ENCODE measurements at places on chromosomes 1 and 21.

GRCh38 chr1:223041481-223041880 lies 101.6 kb downstream of the TLR5 start:
- DNase-seq: no peak

DNA sequence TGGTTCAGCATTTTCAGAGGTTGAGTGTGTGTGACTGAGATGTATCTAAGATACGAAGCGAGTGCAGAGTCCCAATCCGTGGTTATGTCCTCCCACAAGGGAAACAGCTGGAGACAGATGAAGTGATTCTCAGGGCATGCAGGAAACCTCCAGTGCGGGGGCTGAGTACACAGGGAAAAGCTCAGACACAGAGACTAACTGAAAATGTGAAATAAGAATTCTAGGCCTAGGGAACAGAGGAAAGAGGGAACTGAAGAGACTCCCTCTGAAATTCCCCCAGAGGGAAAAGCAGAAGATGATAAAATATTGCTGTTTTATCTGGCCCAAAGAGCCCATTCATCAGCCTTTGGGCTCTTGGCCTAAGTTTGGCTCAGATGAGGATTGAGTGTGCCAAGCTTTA lies 116.8 kb downstream of the LRRC53 start:
- DNase-seq: no peak

DNA sequence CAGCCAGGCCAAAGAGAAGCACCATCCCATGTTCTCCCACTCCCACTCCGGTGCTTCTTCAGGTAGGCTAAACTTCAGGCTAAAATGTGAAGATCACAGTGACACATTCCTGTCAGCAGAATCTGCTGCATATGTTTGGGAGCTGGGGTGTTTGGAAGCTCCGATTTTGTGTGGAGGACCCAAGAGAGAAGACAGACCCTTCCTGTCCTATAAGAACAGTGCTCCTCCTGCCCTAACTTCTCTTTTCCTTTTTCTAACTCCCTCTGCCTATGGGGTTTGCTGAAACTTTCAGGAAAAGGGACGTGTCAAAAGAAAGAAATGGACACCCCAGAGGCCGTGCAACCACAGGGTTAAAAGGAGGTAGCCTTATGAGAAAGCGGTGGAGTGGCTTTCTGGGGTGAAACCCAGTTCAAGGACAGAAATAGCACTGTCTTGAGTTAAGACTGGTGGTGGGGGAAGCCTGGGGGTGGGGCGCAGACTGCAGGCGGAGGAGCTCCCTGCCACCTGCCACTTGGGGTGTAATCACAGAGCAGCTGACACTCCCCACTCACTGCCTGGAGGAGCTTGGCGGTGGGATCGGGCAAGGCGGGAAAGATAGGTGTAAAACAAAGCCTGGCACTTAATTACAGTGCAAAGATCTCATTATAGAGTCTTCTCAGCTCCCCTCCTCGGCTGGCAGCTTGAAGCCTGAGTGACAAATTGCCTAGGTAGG lies 645 bp upstream of the TLR5 start:
- peak; percentile 11 for DNase-seq

- DNase-seq: peak; percentile 45
Measured at GRCh38 chr1:62271948-62272728, 47.1 kb downstream of the KANK4 start.

DNA sequence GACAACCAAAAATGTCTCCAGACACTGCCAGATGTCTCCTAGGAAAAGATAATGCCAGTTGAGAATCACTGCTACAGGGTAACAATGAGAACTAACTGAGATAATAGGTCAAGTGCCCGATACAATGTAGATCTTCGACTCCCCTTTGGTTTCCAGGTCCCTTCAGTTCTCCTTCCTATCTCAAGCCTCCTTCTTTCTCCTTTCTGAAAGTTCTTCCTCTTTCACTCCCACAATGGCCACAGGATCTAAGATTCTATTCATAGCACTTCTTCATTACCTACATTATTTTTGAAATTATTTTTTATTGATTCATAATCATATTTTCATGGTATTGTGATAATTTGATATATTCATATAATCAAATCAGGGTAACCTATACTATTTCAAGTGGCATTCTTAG lies 6.3 kb downstream of the PFDN2 start:
- no peak for DNase-seq

DNA sequence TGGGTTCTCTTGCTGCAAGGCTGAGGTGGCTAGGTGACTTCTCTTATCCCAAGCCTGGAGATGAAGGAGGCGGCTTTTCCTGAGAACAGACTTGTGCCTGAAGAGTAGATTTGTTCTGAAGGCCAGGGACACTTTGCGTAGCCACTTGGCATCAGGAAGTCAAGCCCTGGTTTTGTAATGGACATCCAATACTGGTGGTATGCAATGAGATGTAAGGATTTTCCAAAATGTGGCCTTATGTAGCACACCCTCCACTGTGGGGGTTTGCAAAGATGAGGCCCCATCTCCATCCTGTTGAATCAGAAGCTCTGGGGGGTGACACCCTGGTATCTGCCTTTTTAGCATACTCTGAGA lies 124.5 kb upstream of the IPO9 start:
- DNase-seq: no peak

DNA sequence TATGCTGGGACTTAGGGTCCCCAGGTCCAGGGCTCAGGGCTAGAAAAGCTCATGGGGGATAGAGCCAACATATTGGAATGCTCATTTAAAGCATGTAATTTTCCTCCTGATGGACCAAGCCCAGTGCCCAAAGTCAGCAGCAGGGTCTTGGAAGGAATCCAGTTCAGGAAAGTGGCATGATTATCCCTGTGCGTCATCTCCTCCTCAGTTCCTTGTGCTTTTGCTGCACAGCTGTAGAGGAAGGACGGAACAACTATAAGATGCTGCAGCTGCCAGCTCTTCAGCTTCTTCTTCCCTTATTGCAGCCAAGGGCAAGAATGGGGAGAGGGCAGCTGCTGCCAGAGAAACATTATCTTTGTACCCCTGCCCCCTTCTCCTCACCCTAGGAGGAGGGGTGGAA lies 58.4 kb downstream of the OVGP1 start:
- no peak for DNase-seq

DNA sequence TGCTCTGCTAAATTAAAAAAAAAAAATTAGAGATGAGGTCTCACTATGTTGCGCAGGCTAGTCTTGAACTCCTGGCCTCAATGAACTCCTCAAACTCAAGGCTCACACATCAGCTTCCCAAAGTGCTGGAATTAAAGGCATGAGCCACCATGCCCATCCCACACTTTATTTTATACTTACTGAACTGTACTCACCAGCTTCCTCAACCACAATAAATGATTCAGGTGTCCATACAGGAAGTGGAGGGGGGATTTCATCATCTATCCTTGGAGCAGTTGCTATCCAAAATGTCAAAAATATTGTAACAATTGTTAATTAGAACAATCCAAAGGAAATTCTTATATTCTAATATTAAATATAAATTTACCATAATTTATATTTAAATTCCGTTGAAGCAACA lies 22.4 kb upstream of the RSBN1 start:
- no peak for DNase-seq

DNA sequence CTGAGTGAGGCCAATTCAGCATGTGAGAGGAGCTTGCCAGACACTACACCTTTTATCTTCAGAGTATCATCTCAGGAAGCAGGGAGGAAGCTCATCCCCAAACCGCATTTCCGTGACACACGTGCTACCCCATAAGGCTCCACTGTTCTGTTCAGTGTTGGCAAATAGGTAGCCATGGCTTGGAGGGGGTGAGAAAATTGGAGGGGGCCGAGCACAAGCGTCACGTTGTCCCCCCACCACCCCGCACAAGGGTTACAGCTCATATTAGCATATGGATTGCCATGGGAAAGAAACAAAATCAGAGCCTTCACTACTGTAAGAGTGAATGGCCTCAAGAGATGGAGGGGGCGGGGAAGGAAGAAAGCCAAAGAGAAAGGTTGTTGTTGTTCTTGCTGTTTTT lies 46.7 kb downstream of the OLIG1 start:
- no peak for DNase-seq

DNA sequence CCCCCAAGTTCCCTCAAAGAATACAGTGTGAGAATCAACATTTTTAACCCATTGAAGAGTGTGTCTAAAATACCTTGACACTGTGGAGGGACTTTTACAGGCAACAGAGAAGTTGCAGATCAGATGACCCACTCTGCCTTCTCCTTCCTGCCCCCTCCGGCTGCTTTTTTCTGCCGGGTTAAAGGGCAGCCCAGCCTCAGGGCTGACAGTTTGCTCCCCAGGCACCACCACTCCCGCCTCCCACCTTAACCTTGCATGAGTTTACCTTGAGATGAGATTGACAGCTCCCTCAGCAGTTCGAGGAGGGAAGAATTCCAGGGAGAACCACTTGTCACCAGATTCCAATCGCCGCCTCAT lies 3.2 kb downstream of the MTHFR start:
- DNase-seq: no peak

GRCh38 chr1:89951766-89952604 lies 42.9 kb upstream of the ZNF326 start:
- DNase-seq: no peak

DNA sequence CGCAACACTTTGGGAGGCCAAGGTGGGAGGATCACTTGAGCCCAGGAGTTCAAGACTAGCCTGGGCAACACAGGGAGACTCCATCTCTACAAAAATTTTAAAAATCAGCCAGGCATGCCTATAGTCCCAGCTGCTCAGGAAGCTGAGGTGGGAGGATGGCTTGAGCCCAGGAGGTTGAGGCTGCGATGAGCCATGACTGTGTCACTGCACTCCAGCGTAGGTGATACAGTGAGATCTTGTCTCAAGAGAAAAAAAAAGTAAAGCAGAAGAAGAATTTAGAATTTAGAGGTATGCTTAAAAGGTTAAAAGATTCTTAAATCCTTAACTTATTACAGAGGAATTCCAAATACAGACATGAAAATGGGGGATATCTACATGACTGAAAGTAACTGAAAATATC lies 79.5 kb downstream of the SMYD3 start:
- no peak for DNase-seq

- no peak for DNase-seq
Measured at GRCh38 chr1:59384443-59384842, 87.5 kb downstream of the FGGY start.

- no peak for DNase-seq
Measured at GRCh38 chr1:155309423-155310021, 856 bp downstream of the FDPS start.

DNA sequence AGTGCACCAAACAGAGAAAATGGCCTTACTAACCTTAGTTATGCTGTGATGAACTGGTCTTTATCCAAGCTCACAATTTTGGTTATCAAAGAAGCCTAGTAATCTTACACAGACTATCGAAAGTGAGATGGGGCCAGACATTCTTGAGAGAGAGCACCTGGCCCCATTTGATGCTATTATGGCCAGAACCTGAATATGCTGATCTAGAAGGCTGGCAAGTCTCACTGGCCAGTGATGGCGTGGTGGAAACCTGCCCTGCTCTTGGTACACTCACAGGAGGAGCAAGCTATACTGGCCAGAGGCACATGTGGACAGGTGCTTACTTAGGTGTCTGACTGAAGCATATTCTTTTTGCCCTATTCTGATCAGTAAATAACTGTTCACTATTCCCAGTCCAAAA lies 357.8 kb upstream of the ZRANB2 start:
- DNase-seq: no peak

DNA sequence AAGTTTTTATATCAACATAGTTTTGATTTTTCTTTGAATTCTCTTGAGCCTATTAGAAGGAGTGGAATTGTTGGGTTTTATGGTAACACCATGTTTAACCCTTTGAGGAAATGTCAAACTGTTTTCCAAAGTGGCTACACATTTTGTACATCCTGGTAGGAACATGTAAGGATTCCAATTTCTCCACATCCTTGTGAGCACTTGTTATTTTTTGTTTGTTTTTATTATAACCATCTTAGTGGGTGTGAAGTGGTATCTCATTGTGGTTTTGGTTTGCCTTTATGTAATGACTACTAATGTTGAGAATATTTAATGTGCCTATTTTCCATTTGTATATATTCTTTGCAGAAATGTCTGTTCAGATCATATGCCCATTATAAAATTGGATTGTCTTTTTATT lies 120.5 kb downstream of the FGGY start:
- DNase-seq: no peak

DNA sequence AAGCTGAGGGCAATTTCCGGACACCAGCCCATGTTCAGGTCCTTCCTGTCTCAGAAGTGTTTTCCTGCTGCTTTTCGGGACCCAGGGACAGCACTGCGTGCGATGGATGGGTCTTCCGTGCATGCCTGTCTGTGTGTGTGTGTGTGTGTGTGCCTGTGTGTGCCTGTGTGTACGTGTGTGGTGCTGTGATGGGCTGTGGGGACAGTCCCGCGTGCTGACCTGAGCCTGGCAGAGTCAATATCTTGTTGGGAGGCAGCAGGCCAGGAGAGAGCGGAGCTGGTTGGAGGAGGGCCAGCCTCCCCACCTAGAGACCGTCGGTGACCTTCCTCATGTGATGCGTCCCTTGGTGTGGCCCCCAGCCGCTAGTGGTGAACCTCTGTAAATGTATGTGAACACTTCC lies 13.7 kb downstream of the SKI start:
- no peak for DNase-seq

- DNase-seq: no peak
Measured at GRCh38 chr1:88730132-88730675, 46.1 kb downstream of the PKN2 start.

- DNase-seq: no peak
Measured at GRCh38 chr1:32666901-32667566, 16.0 kb downstream of the RBBP4 start.

- no peak for DNase-seq
Measured at GRCh38 chr21:23718446-23719285, 1888.6 kb downstream of the MRPL39 start.

DNA sequence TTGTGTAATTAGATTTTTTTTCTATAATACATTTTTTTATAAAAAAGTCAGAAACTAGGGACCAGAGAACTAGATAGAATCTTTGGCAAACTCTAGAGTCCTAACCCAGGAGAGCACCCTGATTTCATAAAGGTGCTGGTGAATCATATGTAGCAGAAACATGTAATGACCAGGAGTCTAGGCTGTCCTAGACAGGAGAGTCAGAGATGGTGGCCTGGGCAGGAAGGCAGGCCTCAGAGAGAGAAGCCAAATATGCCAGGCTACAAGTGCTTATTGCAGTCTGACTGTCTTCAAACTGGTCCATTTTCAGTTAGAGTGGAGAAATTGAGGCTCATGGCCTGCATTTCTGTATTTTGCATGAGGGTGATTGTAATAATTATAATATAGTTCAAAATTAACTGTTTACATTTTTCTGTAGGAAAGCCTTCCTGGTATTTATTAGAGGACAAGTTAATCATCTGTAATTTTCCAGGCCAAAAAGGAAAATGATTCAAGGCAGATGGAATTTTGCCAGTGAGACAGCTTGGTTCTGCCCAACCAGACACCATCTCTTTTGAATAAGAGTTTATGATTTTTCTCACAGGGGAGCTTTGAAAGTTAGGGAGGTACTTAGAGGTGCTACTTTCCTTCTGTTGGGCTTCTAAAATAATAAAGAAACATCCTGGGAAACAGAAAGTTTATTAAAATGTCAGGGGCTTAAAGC lies 129.8 kb downstream of the S1PR1 start:
- DNase-seq: no peak

DNA sequence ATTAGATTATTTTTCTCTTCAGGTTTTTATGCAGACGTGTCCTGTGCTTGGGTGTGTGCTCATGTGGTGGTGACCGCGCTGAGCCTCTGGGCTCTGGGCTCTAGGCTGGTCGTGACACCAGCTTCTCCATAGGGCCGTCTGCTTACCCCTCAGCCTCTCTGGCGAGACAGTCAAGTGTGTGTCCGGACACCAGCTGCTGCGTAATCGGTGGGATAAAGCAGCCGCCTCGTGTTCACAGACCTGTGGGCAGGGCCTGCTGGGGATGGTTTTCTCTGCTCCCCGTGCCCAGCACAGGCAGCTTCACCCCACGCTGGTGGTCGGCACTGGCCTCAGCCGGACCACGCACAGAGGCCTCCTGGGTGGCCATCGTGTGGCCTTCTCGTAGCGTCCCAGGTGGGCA lies 33.6 kb upstream of the DIP2A start:
- DNase-seq: no peak
